ENCODE measurements at places on chromosomes 4 and X. TPM values are rescaled to one million over a fixed set of nuclear protein-coding genes. Genes with fewer than 3 reads are reported as not detected.

The ADH4 gene
- total RNA-seq = not detected

The ZC4H2 gene
- 3.1 TPM for total RNA-seq

The GUCY1A1 gene
- 5.2 TPM for total RNA-seq

The ZAR1 gene
- not detected for total RNA-seq

The ERVMER34-1 gene
- not detected for total RNA-seq

The TEX11 gene
- total RNA-seq = not detected

The XPNPEP2 gene
- total RNA-seq = 0.96 TPM

The PCDH7 gene
- total RNA-seq = not detected

The LEF1 gene
- total RNA-seq = 39.8 TPM

The SPACA5 gene
- total RNA-seq = not detected

The NPY1R gene
- not detected for total RNA-seq

DNA sequence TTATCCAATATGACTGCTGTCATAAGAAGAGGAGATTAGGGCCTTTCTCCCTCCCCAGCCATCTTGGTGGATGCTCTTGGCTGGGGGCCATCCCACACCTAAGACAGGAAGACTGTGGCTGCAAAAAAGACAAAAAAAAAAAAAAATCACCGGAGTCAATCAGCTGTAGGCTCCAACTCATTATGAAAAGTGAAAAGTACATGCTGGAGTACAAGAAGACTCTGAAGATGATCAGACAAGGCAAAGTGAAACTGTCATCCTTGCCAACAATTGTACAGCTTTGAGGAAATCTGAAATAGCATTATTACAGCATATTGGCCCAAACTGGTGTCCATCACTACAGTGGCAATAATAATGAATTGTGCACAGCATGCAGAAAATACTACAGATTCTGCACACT is 5.2 kb downstream of the EGFL6 start:
- no peaks in the 10 kb centered on the region for H3K27me3 ChIP-seq
- no peaks in the 10 kb centered on the region for H3K4me1 ChIP-seq
- H3K36me3 ChIP-seq = no peaks in the 10 kb centered on the region
- no peak overlapping the region for H3K4me3 ChIP-seq

DNA sequence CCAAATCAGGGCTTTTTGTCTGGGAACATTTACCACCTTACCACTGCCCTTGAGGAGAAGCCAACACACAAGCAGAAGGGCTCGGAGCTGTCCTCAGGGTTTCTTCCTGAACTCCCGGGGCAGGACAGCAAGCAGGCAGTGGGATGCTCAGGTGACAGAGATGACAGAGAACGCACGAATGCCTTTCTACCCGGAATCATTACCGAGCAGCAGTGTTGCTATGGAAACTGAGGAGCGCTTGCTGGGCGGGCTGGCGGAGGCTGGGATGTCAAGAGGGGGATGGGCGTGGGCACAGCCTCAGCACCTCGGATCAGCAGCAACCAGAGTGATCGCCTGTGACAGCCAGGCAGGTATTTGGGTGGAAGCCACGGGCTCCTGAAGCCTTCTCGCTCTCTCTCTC is 17.8 kb downstream of the SSR4 start:
- no peak overlapping the region for H3K4me3 ChIP-seq
- no peak for DNase-seq
- H3K4me1 ChIP-seq = peaks cover 24% of the 10 kb centered on the region
- H3K27me3 ChIP-seq = no peaks in the 10 kb centered on the region

GRCh38 chr4:113292371-113293042 is 243.1 kb downstream of the ANK2 start:
- no peaks in the 10 kb centered on the region for H3K27me3 ChIP-seq
- no peak overlapping the region for H3K4me3 ChIP-seq
- H3K4me1 ChIP-seq = no peaks in the 10 kb centered on the region
- H3K36me3 ChIP-seq = no peaks in the 10 kb centered on the region

DNA sequence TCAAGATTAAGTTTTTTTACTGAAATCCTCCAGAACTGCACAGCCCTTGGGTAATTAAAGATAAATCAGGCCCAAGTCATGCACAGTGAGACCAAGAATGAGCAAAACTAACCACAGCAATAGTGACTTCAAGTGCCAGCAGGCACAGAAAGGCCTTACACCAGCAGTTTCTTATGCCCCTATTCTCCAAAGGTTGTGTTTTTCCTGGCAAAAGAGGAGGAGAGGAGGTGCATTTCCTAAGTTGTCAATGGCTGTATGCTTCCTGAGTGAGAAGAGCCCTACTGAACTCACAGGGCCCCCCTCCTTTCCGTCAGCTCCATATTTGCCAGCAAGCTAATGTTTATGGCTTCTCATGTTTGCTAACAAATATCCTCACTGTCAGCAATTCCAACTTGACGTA is 418.7 kb upstream of the INTU start:
- H3K4me3 ChIP-seq = no peak overlapping the region
- no peaks in the 10 kb centered on the region for H3K27me3 ChIP-seq
- H3K4me1 ChIP-seq = no peaks in the 10 kb centered on the region

DNA sequence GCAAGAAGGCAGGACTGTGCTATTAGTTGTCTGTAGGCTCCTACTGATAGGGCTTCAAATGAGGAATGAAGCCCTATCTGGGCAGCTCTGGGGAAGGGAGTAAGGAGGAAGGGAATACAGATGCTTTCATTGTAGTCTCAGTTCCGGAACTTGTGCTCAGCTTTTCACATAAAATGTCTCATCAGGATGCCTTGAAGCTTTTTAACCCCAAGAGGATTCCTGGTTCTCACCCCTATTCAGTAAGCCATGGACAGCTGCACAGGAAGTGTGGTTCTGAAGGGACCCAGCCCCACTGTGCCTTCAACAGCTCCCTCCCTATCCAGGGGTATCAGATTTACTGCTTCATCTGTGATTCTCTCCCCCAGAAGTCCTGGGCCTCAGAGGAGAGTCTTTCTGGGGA is 5.0 kb downstream of the ARMCX5 start:
- H3K4me3 ChIP-seq = no peak overlapping the region
- no peak for DNase-seq
- H3K4me1 ChIP-seq = peaks cover 3% of the 10 kb centered on the region
- H3K36me3 ChIP-seq = no peaks in the 10 kb centered on the region
- no peaks in the 10 kb centered on the region for H3K27me3 ChIP-seq
- H3K27ac ChIP-seq = no peak overlapping the region

GRCh38 chr4:29900336-29900735 is 819.8 kb upstream of the PCDH7 start:
- no peak for DNase-seq
- H3K36me3 ChIP-seq = no peaks in the 10 kb centered on the region
- H3K4me1 ChIP-seq = no peaks in the 10 kb centered on the region

- H3K27me3 ChIP-seq = no peaks in the 10 kb centered on the region
- H3K4me3 ChIP-seq = no peak overlapping the region
- DNase-seq = no peak
- no peaks in the 10 kb centered on the region for H3K36me3 ChIP-seq
- H3K4me1 ChIP-seq = peaks cover 18% of the 10 kb centered on the region
- H3K27ac ChIP-seq = no peak overlapping the region
Observed at GRCh38 chrX:52923781-52924241, 26.7 kb downstream of the FAM156B start.

GRCh38 chr4:184893801-184894571 is 68.2 kb upstream of the ACSL1 start:
- no peak overlapping the region for H3K4me3 ChIP-seq
- H3K27ac ChIP-seq = no peak overlapping the region
- H3K4me1 ChIP-seq = peaks cover 9% of the 10 kb centered on the region
- no peaks in the 10 kb centered on the region for H3K36me3 ChIP-seq
- no peak for DNase-seq
- no peaks in the 10 kb centered on the region for H3K27me3 ChIP-seq

DNA sequence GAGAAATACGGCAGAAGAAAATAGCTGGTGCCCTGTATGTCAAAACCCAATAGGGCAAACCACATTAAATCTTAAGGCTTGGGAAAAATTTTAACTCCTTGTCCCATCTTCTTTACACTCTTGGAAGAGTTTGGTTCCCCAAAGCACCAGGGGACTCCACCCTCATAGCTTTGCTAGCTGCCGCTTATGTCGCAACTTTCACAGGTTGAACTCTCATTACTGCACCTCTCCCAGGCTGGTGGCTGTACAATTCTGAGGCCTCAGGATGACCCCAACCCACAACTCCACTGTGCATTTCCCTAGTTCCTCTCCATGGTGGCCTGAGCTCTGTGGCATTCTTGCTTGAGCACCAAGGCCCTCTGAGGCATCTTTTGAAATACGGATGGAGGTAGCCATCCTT is 1478.8 kb downstream of the FAM133A start:
- no peaks in the 10 kb centered on the region for H3K27me3 ChIP-seq
- H3K4me3 ChIP-seq = no peak overlapping the region
- no peak overlapping the region for H3K27ac ChIP-seq
- DNase-seq = no peak

DNA sequence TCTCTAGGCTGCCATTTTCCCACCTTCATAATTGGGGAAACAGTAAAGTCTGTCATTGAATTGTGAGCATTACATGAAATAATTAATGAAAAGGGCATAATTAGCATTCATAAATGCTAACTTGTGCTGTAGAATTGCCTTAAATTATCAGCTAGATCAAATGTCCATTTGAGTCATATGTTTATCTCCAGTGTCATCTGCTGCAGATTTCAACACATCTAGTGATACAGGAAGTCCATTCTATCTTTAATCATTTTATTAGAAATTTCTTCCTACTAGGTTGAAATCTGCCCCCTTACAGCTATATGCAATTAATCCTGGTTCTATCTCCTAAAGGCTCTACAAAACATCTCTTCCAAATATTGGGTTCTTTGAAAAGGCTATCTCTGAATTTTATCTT is 240.3 kb upstream of the GALNT7 start:
- no peaks in the 10 kb centered on the region for H3K36me3 ChIP-seq
- no peak overlapping the region for H3K4me3 ChIP-seq
- H3K27ac ChIP-seq = no peak overlapping the region
- H3K4me1 ChIP-seq = no peaks in the 10 kb centered on the region

DNA sequence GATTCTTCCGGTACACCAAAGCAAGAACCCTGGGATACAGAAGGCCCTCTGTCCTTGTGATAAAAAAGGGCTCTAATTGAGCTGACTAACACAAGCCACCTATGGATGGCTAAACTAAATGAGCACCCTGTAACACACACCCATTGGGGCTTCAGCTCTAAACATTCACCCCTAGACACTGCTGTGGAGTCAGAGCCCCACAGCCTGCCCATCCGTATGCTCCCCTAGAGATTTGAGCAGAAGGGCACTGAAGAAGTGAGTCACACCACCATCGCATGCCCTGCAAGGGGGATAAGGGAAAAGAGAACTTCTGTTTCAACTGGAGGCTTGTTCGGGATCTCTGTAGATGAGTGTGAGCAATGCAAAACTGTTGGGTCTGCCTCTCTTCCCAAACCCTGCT is 545.2 kb downstream of the KCTD8 start:
- no peak for DNase-seq
- H3K36me3 ChIP-seq = no peaks in the 10 kb centered on the region
- H3K4me1 ChIP-seq = no peaks in the 10 kb centered on the region
- H3K27me3 ChIP-seq = no peaks in the 10 kb centered on the region
- H3K4me3 ChIP-seq = no peak overlapping the region

DNA sequence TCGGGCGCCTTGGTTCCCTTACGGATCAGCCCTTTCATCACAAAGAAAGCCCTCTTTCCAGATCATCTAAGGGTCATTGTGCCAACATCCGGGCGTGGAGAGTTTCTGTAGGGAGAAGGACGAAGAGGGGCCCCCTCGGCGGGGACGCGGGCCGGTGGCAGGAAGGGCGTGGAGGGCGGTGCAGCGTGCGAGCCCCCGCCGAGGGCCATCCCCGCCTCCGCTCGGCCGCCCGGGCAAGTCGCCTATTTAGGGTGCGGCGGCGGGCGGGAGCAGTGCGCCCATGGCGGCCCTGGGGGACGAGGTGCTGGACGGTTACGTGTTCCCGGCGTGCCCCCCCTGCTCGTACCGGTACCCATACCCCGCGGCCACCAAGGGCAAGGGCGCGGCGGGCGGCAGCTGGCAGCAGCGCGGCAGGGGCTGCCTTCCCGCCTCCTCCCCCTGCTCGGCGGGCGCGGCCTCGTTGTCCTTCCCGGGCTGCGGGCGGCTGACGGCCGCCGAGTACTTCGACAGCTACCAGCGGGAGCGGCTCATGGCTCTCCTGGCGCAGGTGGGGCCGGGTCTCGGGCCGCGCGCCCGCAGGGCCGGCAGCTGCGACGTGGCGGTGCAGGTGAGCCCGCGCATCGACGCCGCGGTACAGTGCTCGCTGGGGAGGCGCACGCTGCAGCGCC is at the start of gene ZAR1:
ZAR1 (plus strand) TSS at position 241 of the 668 bp plus-strand sequence; CDS start at position 281, 40 bp downstream.
- no peak within 1 kb of the TSS for H3K27ac ChIP-seq
- H3K4me3 ChIP-seq = no peak within 1 kb of the TSS
- no peaks in the 10 kb centered on the region for H3K36me3 ChIP-seq
- peaks cover 10% of the 10 kb centered on the region for H3K4me1 ChIP-seq

GRCh38 chrX:48665991-48666390 is 17.6 kb upstream of the WAS start:
- H3K27ac ChIP-seq = no peak overlapping the region
- H3K27me3 ChIP-seq = no peaks in the 10 kb centered on the region
- no peak for DNase-seq

Measured in natural killer cell (primary cell).